ENCODE measurements at places on chromosomes 7 and 10.

DNA sequence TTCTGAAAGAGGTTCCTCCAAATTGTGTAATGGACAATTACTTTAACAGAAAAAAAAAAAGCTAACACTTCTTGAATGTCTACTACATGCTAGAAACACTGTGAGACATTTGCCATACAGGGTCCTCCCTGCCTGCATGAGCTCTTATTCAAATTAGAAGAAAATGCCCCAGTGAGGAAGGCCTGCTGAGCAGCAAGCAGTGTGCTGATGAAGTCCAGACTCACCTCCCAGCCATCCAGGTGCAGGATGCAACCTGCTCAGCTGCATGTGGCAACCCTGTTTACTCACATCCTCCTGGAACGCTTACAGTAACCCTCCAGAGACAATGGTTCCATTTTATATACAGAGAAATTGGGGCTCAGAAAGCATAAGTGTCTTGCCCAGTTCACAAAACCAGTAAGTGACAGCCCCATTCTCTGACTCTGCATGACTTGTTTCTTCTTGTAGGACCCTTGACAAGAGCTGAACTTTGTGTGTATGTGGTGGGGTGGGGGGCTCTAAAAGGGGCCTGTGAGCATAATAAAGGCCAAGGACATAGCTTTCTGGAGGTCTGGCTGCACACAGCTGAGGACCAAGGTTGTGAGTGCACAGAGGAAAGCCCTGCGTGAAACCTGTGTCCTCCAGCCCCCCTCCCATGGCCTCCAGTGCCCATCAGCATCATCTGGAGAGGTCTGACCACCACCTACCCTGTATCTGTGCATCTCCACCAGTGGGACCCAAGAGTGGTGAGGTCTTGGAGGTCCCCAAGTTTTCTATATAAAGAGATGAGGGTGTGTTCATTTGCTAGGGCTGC, 387.8 kb downstream of the GRID1 start:
- no peak for DNase-seq

- no peak for DNase-seq
Measured at GRCh38 chr7:149773446-149774236, at the start of gene ZNF467. Gene ZNF467, minus strand, starts transcription at chr7:149773588. Its CDS starts 2,556 bp downstream, at chr7:149771032.

- DNase-seq: no peak
Measured at GRCh38 chr10:51950371-51950995, 251.1 kb upstream of the CSTF2T start.

DNA sequence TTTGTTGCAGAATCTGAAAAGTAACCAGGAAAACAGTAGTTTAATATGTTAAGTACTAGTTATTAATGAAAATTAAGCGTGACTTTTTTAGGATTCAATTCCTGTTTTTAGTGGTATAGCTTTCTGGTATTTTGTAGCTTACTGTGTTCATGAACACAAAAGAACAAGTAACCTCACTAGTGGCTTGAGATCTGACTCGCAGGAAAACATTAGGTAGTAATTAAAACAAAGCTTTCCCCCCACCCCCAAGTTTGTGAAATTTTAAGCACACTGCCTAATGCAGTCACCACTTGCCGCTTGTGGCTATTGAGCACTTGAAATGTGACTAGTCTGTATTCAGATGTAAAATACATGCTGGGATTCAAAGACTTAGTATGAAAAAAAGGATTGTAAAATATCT, 102.5 kb upstream of the RPA3 start:
- no peak for DNase-seq

DNA sequence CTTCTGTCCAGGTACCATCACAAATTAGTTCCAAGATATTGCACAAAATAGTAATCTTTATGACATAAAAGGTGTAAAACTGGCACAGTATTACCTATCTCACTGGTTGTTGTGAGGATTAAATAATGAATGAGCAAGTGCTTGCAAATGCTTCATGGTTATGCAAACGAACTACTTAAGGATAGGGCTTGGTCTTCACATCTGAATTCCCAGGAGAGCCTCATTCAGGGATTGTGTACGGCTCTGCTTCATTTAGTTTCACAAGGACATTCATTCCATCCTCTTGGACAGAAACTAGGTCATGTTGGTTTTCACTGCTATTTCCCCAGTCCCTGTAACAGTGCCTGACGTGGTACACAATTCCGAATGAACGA, 12.1 kb downstream of the ABCA13 start:
- no peak for DNase-seq

GRCh38 chr7:102117743-102118142, 168.9 kb upstream of the SH2B2 start:
- DNase-seq: peak; percentile 91

- peak; percentile 7 for DNase-seq
Measured at GRCh38 chr10:118873091-118873737, 118.4 kb upstream of the CACUL1 start.

Data from IMR-90 (cell line).